ENCODE measurements at places on chromosomes 6 and 20.

- no peak for DNase-seq
These were observed 55.8 kb upstream of the TFAP2D start for GRCh38 chr6:50657513-50657912.

DNA sequence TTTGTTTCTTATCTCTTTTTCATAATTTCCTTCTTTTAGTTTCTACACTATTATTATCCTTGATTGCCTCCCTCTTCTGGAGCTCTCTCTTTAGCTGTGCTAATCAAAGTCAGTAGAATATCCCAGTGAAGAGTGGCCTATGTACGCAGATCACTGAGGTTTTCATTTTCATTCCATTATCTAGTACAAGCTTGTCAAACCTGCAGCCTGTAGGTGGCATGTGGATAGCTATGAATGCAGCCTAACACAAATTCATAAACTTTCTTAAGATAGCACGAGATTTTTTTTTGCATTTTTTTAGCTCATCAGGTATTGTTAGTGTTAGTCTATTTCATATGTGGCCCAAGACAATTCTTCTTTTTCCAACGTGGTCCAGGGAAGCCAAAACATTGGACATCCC lies 825.7 kb upstream of the MAP3K7 start:
- DNase-seq: no peak

DNA sequence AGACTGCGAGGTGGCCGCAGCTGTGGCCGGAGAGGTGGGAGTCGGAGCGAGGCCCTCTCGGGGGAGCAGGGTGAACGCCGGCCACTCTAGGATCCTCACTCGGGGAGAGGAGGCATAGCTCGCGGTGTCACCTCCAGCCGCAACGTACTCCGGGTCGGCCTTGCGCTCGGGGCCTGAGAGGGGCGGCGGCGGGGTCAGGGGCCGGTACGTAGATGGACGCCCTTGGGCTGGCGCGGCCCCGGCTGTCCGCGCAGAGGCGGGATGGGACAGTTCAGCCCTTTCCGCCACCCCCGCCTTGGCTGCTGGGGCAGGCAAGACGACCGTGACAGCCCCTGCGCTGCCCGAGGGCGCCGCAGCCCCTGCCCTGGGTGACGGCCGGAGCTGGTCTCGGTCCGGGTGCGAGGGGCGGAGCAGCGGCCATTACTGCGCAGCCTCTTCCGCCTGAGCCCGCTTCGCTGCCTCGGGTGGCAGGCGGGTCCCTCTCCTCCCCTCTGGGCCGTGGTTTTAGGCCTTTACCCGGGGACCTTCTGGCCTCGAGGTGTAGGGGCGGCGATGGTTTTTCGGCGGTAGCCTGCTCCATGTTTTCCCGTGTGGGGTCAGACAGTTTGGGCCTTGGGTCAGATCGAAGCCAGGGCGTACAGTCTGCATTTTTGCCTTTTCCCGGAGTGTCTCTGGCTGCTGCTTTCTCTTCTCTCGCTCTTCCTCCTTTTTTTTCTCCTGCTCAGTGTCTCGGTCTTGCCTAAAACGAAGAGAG lies 405 bp downstream of the RNF146 start:
- peak; percentile 1 for DNase-seq

- no peak for DNase-seq
These were observed 57.7 kb upstream of the SMOC2 start for GRCh38 chr6:168383062-168383854.

DNA sequence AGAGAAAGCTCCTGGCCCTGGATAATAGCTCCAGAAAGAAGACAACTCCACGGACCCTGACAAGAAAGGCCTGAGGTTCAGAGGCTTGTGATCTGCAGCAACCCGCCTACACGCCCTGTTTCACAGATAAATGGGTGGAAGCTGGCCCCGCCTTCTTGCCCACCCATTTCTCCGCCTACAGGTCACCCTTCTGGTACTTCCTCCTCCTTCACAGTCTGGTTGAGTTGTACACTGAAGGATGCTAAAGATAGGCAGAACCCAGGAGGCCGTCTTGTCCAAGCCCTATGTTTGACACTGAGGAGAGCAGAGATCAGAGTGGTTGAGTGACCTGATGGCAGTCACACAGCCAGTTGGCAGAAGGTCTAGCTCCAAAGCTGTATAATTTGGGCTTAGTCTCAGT lies 34.2 kb upstream of the MDGA1 start:
- DNase-seq: peak; percentile 29

DNA sequence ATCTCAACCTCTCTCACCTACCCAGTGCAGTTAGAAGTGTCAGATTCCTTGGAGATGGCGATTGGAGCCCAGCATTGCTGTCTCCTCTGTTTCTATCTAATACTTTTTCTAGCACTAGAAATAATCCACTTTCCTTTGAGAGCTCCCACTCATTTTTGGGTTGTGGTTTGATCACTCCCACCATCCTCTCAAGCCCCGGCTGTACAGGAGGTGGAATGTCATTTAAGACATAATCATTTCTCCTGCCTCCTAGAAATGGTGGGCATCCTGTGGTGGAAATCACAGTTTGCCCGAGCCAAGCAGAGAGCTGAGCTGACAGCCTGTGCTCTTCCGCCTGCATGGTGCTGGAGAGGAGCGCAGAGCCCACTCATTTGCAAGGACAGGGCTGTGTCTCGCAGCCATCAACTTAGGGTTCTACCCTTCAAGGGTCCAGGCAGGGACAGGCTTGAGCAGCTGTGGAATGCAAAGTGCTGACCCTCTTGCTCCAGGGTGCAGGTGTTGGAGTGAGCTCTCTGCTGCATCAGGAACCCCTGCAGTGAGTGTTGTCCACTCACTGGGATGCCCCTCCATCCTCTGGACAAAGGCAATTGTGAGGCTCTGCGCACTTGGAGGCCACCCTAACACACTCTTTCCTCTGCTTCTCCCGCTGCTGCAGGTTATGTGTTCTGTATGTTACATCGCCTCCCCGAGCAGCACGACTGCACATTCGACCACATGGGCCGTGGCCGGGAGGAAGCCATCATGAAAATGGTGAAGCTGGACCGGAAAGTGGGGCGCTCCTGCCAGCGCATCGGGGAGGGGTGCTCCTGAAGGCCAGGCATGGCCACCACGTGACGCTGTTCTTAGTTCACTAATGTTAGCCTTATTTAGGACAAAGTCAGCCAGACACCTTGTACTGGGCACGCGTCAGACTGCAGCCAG lies 332.3 kb downstream of the ZFAND3 start:
- DNase-seq: no peak

- DNase-seq: no peak
These were observed 377.6 kb upstream of the CITED2 start for GRCh38 chr6:139752086-139752485.

DNA sequence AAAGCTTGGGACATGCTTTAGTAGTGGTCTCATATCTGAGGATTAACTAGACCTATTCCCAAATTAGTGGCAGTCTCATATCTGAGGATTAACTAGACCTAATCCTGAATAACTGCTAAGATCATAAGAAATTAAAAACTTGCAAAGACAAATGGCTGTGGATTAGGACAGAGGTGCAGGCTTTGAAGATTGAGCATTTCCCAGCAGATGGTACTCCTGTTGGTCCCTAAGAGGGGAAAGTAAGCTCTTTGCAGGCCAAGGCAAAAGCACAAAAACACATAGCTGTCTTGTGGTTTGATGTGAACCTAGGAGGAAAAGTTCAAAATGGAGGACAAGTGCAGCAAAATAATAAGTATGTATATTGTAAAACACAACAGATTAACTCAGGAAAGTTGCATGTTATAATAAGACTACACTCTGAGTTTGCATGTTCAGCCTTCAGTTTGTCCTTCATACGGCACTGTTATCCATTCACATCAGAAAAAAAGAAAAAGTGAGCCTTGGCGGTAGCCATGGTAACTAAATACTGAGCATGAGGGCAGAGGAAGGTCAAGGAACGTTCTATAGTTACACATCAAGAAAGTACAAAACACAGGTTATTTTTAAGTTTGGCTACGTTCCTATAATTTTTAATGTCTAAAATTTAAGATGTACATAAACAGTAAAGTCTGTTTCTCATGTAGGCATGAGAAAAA lies 62.8 kb downstream of the FILIP1 start:
- no peak for DNase-seq

GRCh38 chr6:158795516-158795915 lies 23.7 kb downstream of the EZR start:
- DNase-seq: no peak

DNA sequence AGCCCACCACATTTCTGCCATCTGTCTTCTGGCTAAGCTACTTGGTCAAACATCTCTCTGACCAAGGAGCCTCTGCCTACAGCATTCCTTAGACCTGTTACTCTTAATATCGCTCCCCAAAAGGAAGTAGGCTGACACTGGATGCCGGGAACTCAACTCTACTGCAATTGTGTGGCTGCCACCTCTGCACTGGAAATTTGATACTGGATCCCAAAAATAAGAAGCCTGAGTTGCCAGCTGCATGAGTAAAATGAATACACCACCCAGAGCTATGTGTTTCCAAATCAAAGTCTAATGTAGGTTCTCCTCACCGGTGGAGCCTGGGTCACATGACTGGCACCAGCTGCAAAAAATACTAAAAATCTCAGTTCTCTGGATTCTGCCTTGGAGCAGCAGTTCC lies 36.9 kb downstream of the UNC5CL start:
- DNase-seq: no peak

GRCh38 chr20:54477191-54477955 lies 2.0 kb downstream of the DOK5 start:
- no peak for DNase-seq

GRCh38 chr6:168116438-168116974 lies 37.5 kb upstream of the FRMD1 start:
- no peak for DNase-seq

- no peak for DNase-seq
These were observed at the start of gene CASS4 for GRCh38 chr20:56411759-56412472. CASS4 (plus strand) TSS chr20:56412260; CDS start chr20:56412459, 199 bp downstream.

DNA sequence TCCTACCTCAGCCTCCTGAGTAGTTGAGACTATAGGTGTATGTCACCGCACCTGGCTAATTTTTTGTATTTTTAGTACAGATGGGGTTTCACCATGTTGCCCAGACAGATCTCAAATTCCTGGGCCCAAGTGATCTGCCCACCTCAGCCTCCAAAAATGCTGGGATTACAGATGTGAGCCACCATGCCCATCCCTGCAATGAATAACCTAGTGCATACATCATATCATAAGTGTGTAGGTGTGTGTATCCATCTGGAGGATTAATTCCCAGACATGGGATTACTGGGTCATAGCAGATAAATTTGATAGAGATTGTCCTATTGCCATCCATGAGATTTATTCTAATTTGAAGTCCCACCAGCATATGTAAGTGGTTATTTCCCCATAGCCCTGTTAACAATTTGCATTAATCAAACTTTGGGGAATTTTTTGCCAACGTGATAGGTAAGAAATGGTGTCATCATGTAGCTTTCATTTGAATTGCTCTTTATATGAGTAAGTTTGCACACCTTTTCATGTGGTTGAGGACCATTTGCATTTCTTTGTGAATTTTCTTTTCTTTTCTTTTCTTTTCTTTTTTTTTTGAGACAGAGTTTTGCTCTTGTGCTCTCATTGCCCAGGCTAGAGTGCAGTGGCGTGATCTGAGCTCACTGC lies 29.9 kb upstream of the BACH2 start:
- no peak for DNase-seq

DNA sequence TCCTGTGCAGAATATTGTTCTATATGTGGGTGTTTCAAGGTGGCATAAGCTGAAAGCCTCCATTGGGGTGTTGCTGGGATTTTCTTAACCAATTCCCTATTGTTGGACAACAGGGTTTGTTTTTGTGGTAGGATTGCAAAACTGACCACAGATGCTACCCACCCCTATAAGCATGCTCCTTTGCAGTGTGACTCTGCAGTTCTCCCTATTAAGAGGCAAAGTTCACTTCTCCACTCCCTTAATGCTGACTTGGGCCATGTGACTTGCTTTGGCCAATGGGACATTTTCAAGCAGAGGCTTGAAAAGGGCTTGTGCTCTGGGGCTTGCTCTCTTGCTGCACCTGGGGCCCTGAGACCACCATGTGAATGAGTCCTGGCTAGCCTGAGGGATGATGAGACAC lies 8.5 kb upstream of the ANGPT4 start:
- DNase-seq: no peak

- DNase-seq: no peak
These were observed 1.1 kb downstream of the EDN3 start for GRCh38 chr20:59301343-59302007.

GRCh38 chr20:708956-709355 lies 33.4 kb upstream of the SCRT2 start:
- no peak for DNase-seq

DNA sequence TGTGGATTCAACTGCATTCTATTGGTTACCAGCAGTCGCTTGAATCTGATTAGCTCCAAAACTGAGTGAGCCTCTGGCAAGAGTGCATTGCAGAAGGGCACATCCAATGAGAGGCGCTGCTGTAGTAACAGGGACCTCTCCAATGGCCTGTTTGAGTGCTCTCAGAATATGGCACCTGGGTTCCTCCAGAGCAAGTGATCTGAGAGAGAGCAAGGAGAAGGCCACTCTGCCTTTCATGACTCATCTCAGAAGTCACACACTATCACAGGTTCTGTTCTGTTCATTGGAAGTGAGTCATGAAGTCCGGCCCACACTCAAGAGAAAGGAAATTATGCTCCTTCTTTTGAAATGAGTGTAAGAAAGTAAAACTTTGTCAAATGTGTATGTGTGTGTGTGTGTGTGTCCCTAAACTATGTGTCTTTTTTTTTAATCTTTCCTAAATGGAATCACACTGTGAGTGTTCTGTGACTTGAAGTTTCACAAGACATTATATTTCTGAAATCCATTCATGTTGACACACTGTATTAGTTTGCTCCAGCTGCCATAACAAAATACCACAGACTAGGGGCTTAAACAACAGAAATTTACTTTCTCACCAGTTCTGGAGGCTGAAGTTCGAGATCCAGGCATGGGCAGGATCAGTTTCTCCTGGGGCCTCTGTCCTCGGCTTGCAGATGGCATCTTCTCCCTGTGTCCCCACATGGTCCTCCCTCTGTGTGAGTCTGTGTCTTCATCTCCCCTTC lies 138.3 kb upstream of the CDYL start:
- DNase-seq: no peak

DNA sequence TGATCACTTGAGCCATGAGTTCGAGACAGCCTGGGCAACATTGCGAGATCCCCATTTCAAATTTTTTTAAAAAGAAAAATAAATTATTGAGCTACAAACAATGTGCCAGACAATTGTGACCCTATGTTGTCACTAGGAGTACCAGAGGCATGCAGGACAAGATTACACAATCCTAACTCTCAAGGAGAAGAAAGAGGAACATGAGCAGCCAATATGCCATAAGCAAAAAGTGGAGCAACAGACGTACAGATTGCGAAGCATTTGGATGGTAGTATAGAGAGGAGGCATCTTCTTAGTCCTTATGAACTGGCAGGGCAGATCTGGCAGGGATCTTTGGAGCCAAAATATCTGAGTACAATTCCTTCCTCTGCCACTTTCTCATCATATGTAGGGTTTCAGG lies 156.4 kb downstream of the OR2B2 start:
- DNase-seq: no peak

DNA sequence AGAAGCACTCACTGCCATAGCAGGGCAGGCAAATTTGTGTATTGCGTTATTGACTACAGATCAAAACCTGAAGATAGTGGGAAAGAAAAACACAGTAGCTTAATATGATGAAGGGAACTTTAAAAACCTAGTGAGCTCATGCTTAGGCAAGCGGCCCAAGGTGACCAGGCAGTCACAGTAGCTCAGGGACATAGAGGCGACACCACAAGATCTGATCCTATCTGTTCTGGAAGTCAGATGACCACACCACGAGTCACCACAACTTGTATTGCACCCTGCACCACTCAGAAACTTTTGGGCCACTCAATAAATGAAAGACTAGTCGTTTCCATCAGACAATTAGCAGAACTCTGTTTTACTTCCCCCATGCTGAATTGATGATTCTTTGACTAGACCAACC lies 4.9 kb downstream of the CLIC5 start:
- DNase-seq: no peak

- DNase-seq: no peak
These were observed 1.4 kb downstream of the BTN1A1 start for GRCh38 chr6:26501482-26501986.
